Globus pallidus (tissue), 1 donor: ENCODE measurements at places on chromosomes 2 and 18.

DNA sequence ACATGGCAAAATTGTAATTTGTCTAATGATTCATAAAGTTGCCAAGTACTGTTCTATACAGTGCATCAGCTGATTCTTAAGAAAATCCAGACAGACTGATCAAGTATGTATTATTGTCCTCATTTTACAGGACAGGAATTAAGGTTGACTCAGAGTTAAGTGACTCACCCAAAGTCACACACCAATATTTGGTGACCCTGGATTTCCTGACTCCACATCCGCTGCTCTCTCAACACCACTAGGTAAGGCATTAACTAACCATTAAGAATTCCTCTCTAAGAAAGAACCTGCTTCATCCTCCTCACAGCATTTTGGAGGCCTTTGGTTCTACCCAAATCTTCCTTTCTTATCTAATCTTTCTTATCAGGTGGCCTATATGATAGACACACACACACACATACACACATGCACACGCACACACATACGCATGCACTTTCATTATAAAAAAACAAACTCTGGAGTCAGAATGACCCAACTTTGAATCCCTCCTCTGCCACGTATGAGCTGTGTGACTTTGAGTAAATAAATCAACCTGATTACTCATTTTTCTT lies 150.8 kb downstream of the ANKRD44 start:
- no peak for DNase-seq

DNA sequence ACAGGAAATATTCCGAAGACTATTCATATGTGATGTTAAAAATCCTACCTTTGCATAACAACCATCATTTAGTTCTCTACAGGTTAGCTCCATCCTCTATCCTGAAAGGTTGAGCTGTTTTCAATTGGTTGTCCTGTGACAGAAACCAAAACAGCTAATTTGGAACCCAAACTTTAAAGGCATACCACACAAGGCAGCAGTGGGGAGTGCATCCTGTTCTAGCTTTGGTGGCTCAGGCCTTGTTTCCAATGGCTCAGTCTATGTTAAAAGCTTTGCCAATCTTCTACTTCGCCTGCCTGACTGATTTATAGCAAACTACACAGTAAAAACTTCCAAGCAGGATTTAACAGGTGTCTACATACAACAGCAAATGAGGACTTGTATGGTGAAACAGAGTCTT lies 3.2 kb downstream of the CD226 start:
- DNase-seq, result no peak

DNA sequence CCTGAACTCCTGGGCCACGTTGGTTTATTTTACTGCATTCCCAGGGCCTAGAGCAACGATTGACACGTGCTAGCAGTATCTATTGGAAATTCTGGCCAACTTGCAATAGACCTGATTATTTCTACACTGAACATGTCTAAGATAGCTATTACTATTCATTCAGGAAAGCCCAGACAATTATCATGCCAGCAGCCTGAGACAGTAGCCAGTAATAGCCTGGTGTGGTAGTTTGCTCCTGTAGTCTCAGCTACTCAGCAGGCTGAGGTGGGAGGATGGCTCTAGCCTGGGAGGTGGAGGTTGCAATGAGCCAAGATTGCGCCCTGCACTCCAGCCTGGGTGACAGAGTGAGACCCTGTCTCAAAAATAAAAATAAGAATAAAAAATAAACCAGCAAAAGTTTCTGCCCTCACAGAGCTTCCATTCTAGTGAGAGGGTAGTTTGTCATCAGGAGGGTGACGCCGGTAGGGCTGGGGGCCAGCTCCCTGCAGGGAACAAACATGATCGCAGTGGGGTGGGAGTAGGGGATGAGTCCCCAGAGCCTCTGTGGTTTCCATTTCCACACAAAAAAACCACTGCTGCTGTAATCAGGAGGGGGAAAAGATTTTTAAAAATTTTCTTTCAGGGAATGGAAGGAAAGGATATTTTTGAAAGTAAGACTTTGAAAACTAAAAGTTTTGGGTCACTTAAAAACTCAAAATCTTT lies 4.3 kb downstream of the CASP8 start:
- DNase-seq, result no peak

- no peak for DNase-seq
Observed at GRCh38 chr2:176764921-176765320, 447.7 kb upstream of the HNRNPA3 start.

DNA sequence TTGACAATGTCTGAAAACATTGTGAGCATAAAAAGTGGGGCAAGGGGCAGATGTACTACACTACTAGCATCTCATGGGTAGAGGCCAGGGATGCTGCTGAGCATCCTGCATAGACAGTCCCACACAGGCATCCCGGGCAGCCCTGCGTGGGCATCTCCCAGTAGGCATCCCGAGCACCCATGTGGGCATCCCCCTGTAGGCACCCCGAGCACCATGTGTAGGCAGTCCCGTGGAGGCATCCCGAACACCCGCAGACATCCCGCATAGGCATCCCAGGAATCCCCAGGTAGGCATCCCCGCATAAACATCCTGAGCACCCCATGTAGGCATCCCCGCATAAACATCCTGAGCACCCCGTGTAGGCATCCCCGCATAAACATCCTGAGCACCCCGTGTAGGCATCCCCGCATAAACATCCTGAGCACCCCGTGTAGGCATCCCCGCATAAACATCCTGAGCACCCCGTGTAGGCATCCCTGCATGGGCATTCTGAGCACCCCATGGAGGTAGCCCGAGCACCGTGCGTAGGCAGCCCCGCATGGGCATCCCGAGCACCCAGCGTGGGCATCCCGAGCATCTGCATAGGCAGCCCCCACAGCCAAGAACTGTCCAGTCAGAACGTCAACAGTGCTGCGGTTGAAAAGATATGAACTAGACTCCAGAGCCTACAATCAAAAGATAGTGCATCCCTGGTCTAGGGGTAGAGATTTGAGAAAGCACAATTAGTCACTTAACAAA lies 273.5 kb downstream of the NBAS start:
- no peak for DNase-seq

GRCh38 chr2:145412155-145412554 lies 892.2 kb upstream of the ZEB2 start:
- no peak for DNase-seq

DNA sequence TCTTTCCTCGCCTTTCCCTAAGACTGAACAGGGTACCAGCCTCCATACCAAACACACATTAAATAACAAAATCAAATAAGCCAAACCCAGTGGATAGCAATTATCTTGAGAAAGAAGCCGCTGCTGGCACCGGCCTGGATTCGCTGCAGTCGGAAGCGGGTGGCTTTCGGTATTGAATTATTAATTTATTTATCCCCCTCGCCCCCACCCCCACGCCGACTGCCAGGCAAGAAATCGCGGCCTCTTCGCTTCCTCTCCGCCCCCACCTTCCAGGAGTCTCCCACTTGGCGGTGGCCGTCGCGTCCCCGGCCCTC lies 370 bp upstream of the ZNF804A start:
- no peak for DNase-seq

- DNase-seq, result no peak
Observed at GRCh38 chr2:11406958-11407381, 59.0 kb downstream of the E2F6 start.

DNA sequence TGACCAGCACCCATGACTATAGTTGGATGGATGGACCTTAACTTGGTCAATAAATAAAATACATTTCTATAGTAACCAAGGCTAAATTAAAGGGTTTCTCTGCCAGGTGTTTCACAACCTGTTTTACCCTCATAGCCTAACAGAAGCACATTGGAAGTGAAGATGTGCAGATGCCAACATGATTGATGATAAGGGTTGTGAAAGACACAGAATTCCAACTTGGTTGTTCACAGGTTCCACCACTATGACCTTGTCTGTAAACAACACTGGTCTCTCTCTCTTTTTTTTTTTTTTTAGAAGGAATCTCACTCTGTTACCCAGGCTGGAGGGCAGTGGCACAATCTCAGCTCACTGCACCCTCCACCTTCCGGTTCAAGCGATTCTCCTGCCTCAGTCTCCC lies 37.5 kb upstream of the PTH2R start:
- no peak for DNase-seq

DNA sequence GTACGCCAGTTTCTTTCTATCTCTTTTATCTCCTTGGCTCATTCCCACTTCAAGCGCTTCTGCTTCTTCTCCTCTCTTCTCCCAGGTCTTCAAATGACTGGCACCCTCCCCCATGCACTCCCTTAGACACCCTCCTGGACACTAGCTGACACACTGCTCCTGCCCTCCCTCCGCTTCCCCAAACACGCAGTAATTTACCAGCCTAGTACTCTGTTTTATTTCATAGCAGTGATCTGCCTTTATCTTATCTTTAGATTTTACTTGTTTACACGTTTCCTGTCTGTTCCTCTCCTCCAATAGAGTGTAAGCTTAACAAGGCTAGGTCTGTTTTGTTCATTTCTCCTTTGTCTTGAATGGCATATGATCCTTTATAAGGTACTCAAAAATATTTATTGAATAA lies 93.9 kb downstream of the SCN3A start:
- DNase-seq, result no peak

DNA sequence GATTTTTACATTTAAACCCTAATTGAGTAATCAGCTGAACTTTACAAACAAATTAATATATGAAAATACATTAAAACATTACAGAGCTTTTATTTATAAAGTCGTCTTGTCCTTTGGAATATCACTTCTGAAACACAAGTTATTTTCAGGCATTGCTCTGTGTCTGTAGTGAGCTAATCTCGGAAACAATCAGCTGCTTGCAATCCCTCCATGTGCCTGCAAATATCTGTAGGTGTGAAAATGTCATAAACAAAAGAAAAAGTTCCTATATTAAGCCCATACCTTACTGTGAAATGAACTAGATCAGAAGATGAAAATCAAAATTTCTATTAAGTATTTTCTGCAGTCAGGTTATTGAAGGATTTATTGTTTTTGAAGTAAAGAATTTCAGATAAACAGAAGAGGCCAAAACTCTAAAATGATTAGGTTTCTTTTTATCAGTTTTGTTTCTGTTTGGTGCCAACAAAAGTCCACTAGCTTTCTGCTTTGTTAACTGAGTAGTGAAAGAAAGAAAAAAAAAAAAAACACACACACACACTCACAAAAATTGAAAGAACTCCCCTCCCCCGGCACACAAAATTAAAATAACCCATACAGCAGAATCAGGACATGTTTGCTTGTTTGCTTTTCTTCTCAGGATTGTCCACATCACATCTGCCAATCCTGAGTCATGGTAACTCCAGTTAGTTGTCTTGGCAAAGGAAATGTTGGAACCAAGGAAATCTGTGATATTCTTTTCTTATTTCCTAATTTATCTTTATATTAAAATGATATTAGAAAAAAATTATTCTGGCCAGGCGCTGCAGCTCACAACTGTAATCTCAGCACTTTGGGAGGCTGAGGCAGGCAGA lies 627.0 kb upstream of the SLC39A10 start:
- DNase-seq, result no peak

DNA sequence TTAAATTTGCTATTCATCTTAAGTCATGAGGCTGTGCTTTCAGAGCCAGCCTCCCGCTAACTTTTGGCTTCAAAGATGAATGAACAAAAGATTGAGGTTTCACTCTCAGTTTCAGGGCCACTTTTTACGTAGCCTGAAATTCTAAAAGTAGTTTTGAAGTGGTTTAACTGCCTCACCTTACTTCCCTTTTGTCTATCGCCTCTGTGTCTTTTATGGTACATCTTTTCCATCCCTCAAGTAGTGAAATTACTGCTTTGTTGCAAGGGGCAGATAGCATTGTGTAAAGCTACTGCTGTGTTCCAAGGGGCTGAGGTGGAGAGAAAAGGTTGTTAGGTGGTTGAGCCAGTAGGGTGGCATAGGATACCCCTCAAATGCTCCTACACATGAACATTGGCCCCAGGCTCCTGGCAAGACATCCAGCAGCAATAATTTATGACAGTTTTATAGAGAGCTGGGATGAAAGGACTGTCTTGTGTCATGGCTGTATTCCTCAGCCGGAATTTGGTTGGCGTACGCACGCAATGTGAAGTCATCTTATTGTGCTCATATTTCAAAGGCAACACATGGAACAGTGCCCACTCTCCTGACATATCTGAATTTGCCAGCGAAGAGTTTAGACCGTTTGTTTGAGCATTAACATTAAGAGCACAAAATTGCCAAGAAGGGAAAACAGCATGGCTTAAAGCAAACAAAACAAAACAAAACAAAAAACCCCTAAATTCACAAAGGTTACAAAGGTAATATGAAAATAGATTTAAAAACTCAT lies 32.2 kb downstream of the QPCT start:
- DNase-seq, result no peak
